ENCODE measurements at places on chromosomes 6 and 20. TPM values are rescaled to one million over a fixed set of nuclear protein-coding genes. Genes with fewer than 3 reads are reported as not detected.

Gene FAM83C
- not detected for total RNA-seq

Gene COL9A3
- 63.6 TPM for total RNA-seq

Gene MAP7
- total RNA-seq, result 0.84 TPM

Gene SLC13A3
- total RNA-seq, result 11.6 TPM

Gene MYCT1
- 13.6 TPM for total RNA-seq

Gene RWDD1
- total RNA-seq, result 37.8 TPM

DNA sequence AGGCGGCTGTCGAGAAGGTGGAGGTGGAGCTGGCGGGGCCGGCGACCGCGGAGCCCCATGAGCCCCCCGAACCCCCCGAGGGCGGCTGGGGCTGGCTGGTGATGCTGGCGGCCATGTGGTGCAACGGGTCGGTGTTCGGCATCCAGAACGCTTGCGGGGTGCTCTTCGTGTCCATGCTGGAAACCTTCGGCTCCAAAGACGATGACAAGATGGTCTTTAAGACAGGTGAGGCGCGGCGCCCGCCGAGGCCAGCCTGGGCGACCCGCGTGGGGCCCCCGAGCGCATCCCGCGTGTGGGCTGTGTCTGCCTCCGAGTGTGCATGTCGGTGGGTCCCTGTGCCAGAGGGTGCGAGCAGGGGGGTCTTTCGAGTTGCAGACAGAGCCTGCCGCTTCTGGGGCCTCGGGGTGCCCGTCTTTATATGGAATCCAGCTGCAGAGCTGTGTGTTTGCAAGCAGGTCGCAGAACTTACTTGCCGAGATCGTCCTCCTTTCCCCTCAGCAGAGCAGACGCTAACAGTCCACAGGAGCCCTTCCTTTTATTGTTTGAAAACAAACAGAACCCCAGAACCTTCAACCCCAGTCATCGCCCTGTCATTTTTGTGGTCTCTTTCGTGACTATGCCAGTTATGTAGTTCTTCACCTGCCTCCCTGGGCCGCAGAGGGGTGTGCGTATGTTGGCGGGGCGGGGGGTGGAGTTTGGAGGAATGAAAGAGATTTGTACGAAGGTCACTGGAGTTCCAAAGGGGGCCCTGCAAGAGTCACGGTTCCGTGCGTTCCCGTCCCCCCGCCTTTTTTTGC, 766 bp downstream of the SLC16A10 start:
- no peak for DNase-seq
- no peak overlapping the region for H3K27ac ChIP-seq
- H3K27me3 ChIP-seq, result peaks cover 64% of the 10 kb centered on the region
- H3K4me1 ChIP-seq, result no peaks in the 10 kb centered on the region

DNA sequence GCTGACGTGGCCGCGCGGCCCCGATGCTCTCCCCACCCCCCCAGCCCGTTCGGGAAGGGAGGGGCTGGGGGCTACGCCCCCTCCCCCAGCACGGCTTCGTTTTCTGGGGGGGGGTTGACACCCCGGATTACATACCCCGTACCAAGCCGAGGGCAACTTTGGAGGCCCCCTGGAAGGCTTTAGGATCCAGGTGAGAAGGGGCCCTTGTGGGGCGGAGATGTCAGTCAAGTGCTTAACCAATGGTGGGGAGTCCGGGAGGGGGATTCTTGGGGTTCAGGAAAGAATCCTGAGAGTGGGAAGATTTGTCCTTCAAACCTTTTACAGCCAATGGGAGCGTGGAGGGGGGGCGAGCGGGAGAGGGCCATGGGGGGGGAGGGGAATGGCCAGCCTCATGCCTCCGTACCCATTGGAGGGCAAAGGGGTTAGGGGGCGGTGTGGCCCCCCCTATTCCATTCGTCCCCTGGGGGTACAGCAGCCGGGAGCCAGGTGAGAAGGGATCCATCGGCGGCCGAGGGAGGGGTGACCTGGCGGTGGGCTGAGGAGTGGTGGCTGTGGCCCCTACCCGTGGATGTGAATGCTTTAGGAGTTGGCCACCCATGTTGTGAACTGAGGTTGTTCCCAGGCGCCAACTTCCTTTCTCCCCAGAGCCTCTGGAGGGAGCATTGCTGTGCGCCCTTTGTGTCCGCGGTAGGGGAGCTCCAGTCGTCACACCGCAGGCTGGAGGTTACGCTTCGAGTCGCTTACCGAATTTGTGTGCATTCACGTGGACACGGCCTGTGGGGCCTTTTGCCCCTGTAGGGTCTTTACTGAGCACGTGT, 682 bp downstream of the BRD2 start:
- peak; percentile 77 for DNase-seq
- peak overlapping the region; percentile 61 for H3K4me3 ChIP-seq
- no peaks in the 10 kb centered on the region for H3K27me3 ChIP-seq
- peak overlapping the region; percentile 100 for H3K27ac ChIP-seq

- no peak for DNase-seq
- no peaks in the 10 kb centered on the region for H3K4me1 ChIP-seq
- H3K36me3 ChIP-seq, result no peaks in the 10 kb centered on the region
- no peak overlapping the region for H3K4me3 ChIP-seq
- no peak overlapping the region for H3K27ac ChIP-seq
Observed at GRCh38 chr6:155832596-155832995, 377.0 kb upstream of the NOX3 start.

DNA sequence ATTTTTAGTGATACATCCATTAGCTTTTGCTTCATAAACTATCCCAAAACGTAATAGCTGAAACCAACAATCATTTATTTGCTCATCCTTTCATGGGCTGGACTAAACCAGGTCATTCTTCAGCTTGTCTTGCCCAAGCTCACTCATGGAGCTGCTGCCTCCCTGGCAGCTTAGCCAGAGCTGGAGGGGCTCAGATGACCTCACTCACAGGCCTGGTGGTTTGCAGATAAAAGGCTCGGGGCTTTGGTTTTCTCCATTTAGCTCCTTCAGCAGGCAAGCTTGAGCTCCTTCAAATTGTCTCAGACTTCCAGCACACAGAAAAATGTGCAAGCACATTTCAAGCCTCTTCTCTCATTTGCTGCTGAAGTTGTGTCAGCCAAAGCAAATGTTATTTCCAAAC, 139.1 kb downstream of the BTBD3 start:
- H3K4me1 ChIP-seq, result no peaks in the 10 kb centered on the region
- H3K27me3 ChIP-seq, result no peaks in the 10 kb centered on the region
- H3K4me3 ChIP-seq, result no peak overlapping the region
- no peak overlapping the region for H3K27ac ChIP-seq

- no peak overlapping the region for H3K4me3 ChIP-seq
- H3K27me3 ChIP-seq, result no peaks in the 10 kb centered on the region
- H3K36me3 ChIP-seq, result no peaks in the 10 kb centered on the region
- peaks cover 6% of the 10 kb centered on the region for H3K4me1 ChIP-seq
- DNase-seq, result no peak
Observed at GRCh38 chr20:41526327-41526726, 91.8 kb downstream of the CHD6 start.

DNA sequence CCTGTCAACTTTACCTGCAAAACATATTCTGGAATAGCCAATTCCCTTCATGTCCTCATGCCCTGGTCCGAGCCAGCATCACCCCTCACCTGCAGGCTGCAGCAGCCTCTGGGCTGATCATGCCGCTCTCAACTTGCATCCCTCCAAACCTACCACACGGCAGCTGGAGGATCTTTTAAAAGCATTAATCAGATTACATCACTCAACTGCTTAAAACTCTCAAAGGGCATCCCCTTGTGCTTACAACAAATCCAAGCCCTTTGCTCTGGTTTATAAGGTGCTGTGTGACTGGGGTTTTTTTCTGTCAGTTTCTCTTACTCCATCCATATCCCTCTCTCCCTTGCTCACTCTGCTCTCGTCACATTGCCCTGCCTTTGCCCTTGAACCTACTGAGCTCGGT, 24.0 kb downstream of the CD40 start:
- peaks cover 28% of the 10 kb centered on the region for H3K27me3 ChIP-seq
- no peaks in the 10 kb centered on the region for H3K36me3 ChIP-seq
- no peak for DNase-seq
- no peaks in the 10 kb centered on the region for H3K4me1 ChIP-seq
- H3K27ac ChIP-seq, result no peak overlapping the region

GRCh38 chr6:57177545-57178265, 5.6 kb downstream of the BAG2 start:
- peaks cover 8% of the 10 kb centered on the region for H3K36me3 ChIP-seq
- no peaks in the 10 kb centered on the region for H3K27me3 ChIP-seq
- peak; percentile 40 for DNase-seq
- H3K27ac ChIP-seq, result peak overlapping the region; percentile 37

GRCh38 chr6:50442531-50443040, 270.7 kb upstream of the TFAP2D start:
- no peaks in the 10 kb centered on the region for H3K4me1 ChIP-seq
- H3K27me3 ChIP-seq, result no peaks in the 10 kb centered on the region
- DNase-seq, result no peak
- H3K4me3 ChIP-seq, result no peak overlapping the region
- no peak overlapping the region for H3K27ac ChIP-seq

- no peak for DNase-seq
- no peak overlapping the region for H3K27ac ChIP-seq
- H3K27me3 ChIP-seq, result no peaks in the 10 kb centered on the region
- peaks cover 5% of the 10 kb centered on the region for H3K4me1 ChIP-seq
- H3K4me3 ChIP-seq, result no peak overlapping the region
- no peaks in the 10 kb centered on the region for H3K36me3 ChIP-seq
Observed at GRCh38 chr6:133748628-133749027, 140.3 kb upstream of the TCF21 start.

DNA sequence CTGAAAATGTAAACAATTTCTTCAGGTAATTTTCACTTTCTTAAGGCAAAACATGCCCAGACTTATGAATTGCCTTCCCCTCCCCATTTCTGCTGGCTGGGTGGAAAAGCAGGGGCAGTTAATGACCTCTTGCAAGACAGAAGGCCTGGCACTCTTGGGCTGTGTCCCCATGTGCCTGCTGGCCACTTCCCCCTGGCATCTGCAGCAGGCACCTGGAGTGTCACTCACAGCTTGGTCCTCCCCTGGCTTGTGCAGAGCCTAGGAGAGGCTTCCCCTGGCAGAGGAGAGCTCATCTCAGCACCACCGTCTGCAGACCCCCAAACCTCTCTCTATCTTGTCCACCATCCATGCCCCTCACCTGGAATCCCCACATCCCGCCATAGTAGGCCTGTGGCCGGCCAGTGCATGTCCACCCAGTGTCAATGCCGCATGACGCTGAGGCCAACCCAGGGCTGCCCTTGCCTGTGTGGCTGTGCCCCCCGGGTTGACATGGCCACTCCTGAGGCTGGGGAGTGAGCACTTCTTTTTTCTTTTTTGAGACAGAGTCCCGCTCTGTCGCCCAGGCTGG, 83.5 kb upstream of the SLC22A23 start:
- H3K4me1 ChIP-seq, result no peaks in the 10 kb centered on the region
- no peaks in the 10 kb centered on the region for H3K27me3 ChIP-seq
- DNase-seq, result no peak
- H3K27ac ChIP-seq, result no peak overlapping the region
- no peak overlapping the region for H3K4me3 ChIP-seq
- H3K36me3 ChIP-seq, result no peaks in the 10 kb centered on the region

DNA sequence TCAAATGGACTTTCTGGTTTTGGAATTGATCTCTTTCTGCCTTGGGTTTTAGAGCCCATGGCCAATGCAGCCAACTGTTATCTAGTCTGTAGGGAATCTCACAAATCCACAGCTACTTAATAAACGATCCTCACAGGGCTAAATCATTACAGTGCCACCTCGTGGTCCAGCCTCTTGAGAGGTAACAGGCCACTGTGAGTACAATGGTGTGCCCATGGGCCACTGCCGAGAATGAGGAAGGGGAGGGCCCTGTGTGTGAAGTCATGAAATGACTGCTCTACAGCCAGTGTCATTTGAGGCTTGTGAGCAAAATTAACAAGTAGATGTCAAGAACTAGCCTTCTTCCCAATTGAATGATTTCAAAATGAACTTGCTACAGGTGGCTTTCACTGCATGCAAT, 54.3 kb upstream of the GMPR start:
- no peaks in the 10 kb centered on the region for H3K4me1 ChIP-seq
- no peaks in the 10 kb centered on the region for H3K36me3 ChIP-seq
- no peak for DNase-seq

DNA sequence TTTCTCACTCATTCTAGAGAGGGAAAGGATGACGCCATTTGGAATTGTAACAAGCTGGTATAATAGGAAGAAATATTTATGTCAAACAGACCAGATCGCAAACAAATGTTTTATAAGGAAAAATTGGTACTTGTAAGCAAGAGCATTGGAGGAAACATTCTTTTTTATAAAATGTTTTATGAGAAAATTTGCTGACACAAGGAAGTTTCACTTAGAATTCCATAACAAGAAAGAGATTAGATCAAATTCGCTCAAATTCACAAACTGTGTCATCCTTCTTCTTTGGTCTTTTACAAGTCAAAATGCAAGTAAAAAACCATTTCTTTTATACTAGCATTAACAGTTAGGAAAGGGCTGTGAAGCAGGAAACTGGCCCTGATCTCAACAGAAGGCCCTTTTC, 179.9 kb downstream of the TRDN start:
- no peak overlapping the region for H3K27ac ChIP-seq
- H3K36me3 ChIP-seq, result no peaks in the 10 kb centered on the region
- H3K4me1 ChIP-seq, result no peaks in the 10 kb centered on the region
- no peaks in the 10 kb centered on the region for H3K27me3 ChIP-seq

- no peaks in the 10 kb centered on the region for H3K27me3 ChIP-seq
- peaks cover 56% of the 10 kb centered on the region for H3K4me1 ChIP-seq
- DNase-seq, result no peak
- no peaks in the 10 kb centered on the region for H3K36me3 ChIP-seq
- no peak overlapping the region for H3K4me3 ChIP-seq
Observed at GRCh38 chr20:4160761-4161305, 145.5 kb upstream of the RNF24 start.

GRCh38 chr6:53026526-53026925, 31.4 kb upstream of the GSTA4 start:
- H3K4me3 ChIP-seq, result no peak overlapping the region
- H3K27ac ChIP-seq, result no peak overlapping the region
- H3K36me3 ChIP-seq, result no peaks in the 10 kb centered on the region
- no peak for DNase-seq
- H3K4me1 ChIP-seq, result no peaks in the 10 kb centered on the region

- peak overlapping the region; percentile 70 for H3K27ac ChIP-seq
- DNase-seq, result peak; percentile 46
- H3K4me1 ChIP-seq, result peaks cover 26% of the 10 kb centered on the region
- H3K4me3 ChIP-seq, result peak overlapping the region; percentile 61
- no peaks in the 10 kb centered on the region for H3K27me3 ChIP-seq
Observed at GRCh38 chr6:26156850-26157250, 69.6 kb downstream of the HFE start.

GRCh38 chr20:50491926-50492634, 18.1 kb upstream of the PTPN1 start:
- no peak for DNase-seq
- no peaks in the 10 kb centered on the region for H3K36me3 ChIP-seq
- no peak overlapping the region for H3K27ac ChIP-seq

GRCh38 chr6:122740091-122740490, 39.4 kb upstream of the FABP7 start:
- no peaks in the 10 kb centered on the region for H3K27me3 ChIP-seq
- no peak overlapping the region for H3K4me3 ChIP-seq
- no peak for DNase-seq
- no peaks in the 10 kb centered on the region for H3K4me1 ChIP-seq
- H3K27ac ChIP-seq, result no peak overlapping the region
- no peaks in the 10 kb centered on the region for H3K36me3 ChIP-seq

GRCh38 chr6:45422503-45423110, 44.9 kb upstream of the SUPT3H start:
- no peaks in the 10 kb centered on the region for H3K36me3 ChIP-seq
- H3K4me1 ChIP-seq, result no peaks in the 10 kb centered on the region
- H3K27me3 ChIP-seq, result peaks cover 13% of the 10 kb centered on the region
- H3K4me3 ChIP-seq, result peak overlapping the region; percentile 60
- no peak for DNase-seq
- peak overlapping the region; percentile 69 for H3K27ac ChIP-seq

- H3K4me3 ChIP-seq, result no peak overlapping the region
- H3K27me3 ChIP-seq, result no peaks in the 10 kb centered on the region
- H3K4me1 ChIP-seq, result no peaks in the 10 kb centered on the region
- no peaks in the 10 kb centered on the region for H3K36me3 ChIP-seq
- no peak overlapping the region for H3K27ac ChIP-seq
- DNase-seq, result no peak
Observed at GRCh38 chr6:18601516-18602020, 214.4 kb downstream of the RNF144B start.

Measured in tibial nerve (tissue), 4 donors.